ENCODE measurements at places on chromosomes 7 and 10.

DNA sequence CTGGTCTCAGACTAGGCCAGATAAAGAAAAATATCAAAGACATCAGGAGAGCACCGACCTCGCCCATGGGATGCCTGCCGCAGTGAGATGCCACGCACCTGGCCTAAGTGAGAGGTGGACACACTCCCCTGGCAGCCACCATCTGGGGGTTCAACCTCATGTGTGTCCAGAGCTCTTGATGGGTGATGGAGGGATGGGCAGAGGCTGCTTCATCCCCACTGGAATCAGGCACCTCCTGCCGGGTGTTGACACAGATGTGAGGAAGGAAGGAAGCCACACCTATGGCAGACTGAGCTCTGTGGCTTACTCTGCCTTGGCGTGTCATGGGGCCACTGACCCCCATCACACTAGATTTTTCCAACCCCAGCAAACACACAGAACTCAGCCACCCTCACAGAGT is 11.4 kb downstream of the ZNF488 start:
- DNase-seq = no peak

- DNase-seq = no peak
Measured at GRCh38 chr10:34260904-34261303, 554.2 kb downstream of the PARD3 start.

- no peak for DNase-seq
Measured at GRCh38 chr7:155260498-155260872, 37.2 kb upstream of the INSIG1 start.

GRCh38 chr7:23454881-23455526 is 15.3 kb downstream of the IGF2BP3 start:
- no peak for DNase-seq

DNA sequence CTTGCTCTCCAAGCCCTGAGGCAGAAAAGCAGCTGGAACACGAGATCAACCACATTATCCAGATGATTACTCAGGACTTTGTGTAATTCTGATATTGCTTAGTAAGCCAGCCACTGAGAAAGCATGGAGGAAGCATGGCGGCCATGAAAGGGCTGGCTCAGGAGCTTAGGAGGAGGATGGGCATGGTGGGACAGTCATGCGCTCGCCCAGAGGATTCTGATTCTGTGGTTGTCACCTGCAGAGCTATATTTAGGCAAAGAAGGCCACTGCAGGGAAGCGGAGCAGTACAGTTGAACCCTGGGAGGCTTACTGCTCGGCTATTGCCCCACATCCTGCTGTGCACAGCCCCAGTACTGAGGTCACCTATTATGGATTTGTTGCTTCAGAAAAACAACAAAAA is 128.8 kb upstream of the DNAJB12 start:
- DNase-seq = no peak

DNA sequence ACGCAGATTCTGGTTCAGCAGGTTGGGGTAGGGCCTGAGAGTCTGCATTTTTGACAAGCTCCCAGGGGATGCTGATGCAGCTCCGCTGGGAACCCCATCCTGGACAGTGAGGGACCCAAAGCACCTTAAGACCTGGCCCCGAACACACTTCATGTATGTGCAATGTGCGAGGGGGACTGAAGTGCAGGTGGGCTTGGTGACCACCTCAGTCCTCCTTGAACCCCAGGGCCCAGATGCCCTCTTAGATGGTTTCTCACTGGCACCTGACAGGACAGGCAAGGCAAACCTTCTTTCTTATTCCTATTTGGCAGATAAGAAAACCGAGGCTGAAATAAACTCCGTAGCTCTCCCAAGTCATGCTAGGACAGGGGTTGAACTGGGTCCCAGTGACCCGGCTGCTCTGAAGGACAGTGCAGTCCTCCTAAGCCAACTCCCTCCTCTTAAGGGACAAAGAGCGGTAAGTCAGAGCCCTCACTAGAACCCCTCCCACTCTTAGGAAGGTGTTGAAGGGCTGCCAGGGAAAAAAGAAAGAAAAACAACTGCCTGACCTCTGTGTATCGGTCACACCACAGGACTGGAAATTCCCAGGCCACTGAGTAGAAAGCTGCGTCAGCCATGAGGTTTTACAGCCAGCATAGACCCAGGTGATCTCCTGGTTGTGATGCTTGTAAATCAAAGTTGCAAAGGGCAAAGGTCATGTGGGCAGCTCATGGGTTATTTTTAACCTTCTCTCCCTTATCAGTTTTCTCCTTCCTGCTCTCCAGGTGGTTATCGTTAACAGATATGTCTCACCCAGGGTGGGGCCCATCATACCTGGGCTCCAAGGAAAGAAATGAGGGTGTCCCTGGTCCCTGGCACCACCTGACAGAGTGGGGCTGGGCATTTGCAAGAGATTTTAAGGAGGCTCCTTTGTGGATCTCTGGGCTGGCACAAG is 90.9 kb upstream of the SMNDC1 start:
- DNase-seq = peak; percentile 14

DNA sequence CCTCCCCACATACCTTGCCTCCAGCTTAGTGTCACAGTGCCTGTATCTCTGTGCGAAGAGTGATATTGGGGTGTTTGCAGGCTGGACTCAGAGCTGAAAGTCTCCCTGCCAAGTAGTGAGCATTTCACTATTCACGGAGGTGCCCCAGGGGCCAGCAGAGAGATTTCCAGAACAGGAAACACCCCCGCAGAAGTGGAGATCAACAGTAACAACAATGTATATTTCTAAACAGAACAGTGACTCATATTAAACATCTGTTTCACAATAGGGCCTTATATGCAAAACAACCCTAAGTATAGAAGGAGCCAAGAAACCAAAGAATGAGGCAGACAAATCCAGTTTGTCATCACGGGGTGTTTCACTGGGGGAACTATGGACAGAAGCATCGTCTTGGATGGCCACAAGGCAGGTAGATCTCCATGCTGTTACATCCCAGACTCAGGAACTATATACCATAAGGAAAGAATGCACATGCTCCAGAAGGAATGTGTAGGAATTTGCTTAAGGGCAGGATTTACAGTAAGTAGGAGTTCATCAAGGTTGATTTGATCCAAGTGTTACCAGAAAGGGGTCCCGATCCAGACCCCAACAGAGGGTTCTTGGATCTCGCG is 29.3 kb upstream of the CCL24 start:
- DNase-seq = peak; percentile 21

DNA sequence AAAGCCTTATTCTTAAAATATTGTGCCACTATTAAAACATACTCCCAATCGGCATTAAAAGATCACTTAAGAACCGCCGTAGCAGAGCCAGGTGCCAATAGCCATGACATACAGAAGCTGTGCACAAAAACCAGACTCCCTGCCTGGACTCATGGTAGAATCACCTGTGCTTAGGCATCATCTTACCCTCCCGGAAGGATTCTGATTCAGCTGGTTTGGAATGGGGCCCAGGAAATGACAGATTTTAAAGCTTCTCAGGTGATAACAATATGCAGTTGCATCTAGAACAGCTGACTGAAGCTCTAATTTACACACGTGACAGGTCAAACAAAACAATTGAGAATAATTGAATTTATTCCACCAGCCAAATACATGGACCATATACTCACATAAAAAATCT is 10.7 kb downstream of the A1CF start:
- DNase-seq = no peak

DNA sequence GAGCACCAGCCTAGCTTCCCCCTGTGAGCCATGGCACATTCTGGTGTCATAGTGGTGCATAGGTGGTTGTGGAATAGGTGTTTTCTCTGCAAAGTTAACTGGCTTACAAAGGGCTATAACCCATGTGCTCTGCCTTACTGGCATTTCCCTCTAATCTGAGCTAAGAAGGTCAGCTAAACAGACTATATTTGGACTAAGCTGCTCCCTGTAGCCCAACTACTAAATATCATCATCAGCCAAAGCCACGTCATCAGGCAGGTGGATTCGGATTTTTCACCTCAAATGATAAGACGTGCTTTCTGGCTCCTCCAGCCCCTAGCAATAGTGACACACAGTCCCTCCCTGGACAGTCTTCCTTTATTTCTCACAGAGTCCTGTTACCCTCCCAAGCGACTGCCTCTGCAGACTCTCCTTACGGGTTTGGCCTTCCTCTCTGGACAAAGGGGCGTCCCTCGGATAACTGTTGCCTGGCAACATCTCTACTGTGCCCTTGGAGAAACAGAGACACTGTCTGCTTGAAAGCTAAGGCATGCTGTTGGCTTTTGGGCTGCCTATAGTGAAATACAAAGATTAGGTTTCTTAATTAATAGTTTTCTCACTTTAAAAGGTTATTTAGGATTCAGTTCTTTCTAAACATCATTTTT is 9.1 kb downstream of the SLC13A4 start:
- DNase-seq = no peak

DNA sequence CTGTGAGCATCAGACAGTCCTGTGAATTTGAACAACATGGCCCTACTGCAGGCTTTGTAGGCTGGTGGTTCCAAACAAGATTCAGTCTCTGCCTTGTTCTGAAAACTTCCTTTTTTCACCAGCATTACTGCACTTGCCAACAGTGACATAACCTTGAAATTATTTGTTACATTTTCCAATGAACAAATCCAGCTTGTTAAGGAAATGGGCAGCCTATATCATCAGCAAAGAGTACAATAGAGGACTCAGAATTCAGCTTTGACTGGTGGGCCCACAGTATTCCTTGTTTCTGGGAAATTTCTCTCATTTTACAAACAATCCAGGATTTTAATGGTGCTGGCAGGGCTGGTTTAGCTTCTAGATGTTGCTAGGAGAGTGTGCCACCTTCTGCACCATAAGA is 703.7 kb upstream of the FZD8 start:
- no peak for DNase-seq

DNA sequence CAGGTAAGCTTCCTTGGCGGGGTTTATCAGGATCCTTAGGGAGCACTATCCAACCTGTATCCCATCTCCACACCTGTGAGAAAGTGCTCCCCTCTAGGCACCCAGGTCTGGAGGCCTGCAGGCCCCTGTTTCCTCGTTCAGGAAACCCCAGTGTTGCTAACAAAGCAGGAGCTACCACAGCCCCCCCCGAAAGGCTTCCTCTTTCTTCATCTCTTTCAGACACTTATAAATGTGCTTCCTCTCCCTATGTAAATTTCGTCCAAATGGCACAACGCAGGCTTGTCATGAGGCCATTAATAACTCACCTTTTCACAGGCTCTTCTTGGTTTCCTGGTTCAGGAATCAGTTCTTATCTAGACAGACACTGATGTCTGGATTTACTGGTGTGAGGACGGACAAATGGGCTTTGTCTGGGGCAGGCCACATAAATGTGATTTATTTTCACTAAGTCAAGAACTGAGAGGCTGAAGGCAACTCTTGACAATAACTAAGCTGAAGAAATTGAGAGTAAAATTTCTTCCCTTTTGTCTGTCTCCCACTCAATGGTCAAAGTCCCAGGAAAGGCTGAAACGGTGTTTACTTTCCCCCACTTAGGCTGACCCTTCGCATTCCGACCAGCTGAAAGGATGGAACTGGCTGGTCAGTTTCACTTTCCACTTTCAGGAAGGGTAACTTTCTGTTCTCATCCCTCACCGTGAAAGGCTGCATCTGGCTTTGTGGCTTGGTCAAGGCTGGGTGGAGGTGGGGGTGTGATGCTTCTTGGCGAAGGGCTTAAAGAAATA is 46.8 kb downstream of the PIK3AP1 start:
- no peak for DNase-seq

GRCh38 chr10:103449208-103450144 is 2.7 kb downstream of the CALHM2 start:
- DNase-seq = no peak

- no peak for DNase-seq
Measured at GRCh38 chr7:83820641-83821040, 171.7 kb upstream of the SEMA3E start.

- no peak for DNase-seq
Measured at GRCh38 chr7:117216436-117217069, 106.3 kb downstream of the WNT2 start.

DNA sequence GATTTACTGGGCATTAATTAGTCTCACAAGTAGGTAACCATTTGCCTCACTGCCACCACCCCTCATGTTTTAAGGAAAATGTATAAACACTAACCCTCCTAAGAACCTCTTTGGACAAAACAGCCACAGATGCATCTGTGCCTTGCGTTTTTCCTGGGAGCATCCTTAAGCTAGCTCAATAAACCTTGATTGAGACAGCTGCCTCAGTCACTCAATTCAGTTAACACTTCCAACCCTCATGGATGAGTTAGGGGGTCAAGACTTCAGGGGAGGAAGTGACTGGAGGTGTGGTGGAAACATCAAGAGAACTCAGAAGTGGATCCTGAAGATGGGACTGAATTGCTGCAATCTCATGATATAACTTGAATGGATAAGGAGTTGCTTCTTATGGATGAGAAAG is 31.5 kb downstream of the CUL2 start:
- DNase-seq = no peak

DNA sequence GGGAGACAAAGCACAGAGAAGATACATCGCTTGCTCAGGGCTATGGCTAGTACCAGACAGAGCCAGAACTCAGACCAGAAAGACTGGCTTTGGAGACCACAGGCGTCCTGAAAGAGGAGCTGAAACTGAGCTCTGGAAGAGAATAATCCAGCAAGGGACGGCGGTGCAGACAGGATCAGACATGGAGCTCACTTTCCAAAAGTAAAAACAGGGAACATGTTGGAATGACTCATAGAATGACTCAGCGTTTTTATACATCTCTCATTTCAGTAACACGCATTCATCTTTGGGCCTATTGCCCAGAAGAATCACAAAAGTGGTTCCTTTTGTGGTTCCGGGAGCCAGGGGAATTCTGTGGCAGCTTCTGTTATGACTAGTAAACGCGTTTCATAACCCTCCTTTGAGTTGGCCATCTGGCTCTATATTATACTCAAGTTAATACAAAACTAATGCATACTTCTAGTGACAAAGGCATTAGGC is 37.2 kb downstream of the PLEKHS1 start:
- no peak for DNase-seq

GRCh38 chr10:47019155-47020145 is 108.2 kb downstream of the PTPN20 start:
- DNase-seq = no peak

- DNase-seq = no peak
Measured at GRCh38 chr10:67115972-67116371, 190.1 kb downstream of the LRRTM3 start.

GRCh38 chr10:97426776-97427570 is 982 bp downstream of the PGAM1 start:
- DNase-seq = no peak

Measured in stimulated activated CD4-positive, alpha-beta T cell treated with anti-CD3 and anti-CD28 coated beads, Interleukin-4, amount 100 ng/mL, for 4 hours (primary cell).